ENCODE measurements at places on chromosomes 11 and 22.

GRCh38 chr11:70142221-70142875 lies 60.7 kb upstream of the FADD start:
- DNase-seq: no peak

GRCh38 chr11:68242616-68243015 lies 29.2 kb downstream of the C11orf24 start:
- DNase-seq: no peak

DNA sequence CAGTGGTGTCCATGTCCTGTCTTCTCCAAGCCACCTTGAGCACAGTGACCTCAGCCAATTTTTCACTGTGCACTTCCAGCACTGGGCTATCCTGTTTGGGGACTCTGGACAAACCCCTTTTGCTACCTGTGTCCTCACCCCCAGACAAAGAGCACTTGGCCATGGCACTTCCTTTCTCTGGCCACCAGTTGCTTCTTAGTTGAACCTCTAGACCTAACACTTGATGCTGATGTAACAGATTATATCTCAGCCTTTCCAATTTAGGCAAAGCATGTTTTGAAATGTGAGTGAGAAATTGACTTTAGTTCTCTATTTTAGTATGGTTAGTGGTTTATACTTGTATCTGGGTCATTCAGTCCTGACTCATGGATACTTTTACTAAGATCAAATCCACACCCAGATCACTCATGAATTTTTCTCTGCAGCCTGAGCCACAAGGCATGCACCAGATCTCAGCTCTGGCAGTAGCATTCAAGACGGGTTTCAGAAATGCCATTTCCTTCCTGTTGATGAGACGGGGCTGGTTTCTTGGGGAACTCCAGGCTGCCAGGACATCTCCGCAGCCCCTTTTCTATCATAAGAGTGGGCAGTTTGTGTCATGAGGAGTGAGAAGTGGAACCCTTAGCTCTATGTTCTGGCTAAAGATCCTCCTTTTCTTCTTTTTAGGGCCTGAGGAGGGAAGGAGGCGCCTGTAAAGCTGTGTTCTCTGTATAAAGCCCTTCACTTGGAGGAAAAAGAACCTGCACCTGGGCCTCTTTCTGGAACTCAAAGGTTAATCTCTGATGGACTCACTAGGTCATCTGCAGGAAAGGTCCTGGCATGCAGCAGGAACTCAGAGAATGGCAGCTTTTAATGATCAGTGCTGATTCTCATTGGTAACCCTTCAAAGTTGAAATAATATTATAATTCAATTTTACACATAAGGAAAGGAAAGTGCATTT lies 185.6 kb upstream of the TENM4 start:
- DNase-seq: no peak

DNA sequence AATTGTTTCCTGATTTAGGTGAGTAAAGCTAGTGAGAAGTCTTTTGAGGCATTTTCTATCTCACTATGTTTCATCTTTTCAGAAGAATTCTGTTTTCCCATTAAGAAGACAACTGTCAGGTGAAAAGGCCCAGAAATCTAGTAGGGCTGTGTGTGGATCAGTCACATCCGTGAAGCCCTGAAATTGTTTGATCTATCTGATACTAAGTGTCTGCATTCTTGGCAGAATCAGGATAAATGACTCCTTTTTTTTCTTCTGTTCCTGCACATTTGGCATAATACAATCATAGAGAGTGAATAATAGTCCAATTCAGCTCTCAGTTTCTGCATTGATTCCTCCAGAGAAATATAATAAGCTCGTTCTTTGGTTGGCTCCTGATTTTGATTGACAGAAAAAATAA lies 208.3 kb downstream of the NAV2 start:
- DNase-seq: no peak

DNA sequence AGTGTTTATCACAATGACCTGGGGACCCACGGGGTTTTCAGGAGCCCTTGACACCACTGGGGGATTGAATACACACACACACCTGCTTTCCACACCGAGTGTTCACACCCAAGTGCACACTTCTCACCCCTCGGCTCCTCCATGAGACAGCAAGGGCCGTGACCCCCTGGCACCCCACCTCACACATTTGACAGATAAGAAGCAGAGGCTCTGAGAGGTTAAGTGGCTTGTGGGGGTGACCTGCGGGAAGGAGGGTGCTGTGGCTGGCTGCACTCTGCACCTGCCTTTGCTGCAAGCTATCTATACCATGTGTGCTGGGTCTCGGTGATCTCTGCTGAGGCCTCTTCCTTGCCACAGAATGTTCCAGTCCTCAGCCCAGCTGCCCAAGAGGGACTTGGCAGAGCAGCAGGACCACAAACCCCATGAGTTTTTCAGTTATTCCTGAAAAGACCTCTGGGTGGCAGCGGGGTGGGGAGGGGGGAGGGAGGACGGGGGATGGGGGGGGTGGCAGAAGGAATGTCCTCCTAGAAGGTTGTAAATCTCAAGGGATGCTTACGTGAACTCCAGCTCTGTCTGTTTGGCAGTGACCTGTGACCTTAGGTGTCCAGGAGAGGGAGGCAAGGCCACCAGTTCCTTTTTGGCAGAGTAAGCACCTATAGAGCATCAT lies 47.9 kb upstream of the RFPL3 start:
- no peak for DNase-seq

- DNase-seq: peak; percentile 12
These were observed 79.0 kb downstream of the AASDHPPT start for GRCh38 chr11:106156290-106156937.
